ENCODE measurements at places on chromosomes 7 and 10. TPM values are rescaled to one million over a fixed set of nuclear protein-coding genes. Genes with fewer than 3 reads are reported as not detected.

- no peak for DNase-seq
Measured at GRCh38 chr10:99285881-99286280, 43.3 kb upstream of the CNNM1 start.

DNA sequence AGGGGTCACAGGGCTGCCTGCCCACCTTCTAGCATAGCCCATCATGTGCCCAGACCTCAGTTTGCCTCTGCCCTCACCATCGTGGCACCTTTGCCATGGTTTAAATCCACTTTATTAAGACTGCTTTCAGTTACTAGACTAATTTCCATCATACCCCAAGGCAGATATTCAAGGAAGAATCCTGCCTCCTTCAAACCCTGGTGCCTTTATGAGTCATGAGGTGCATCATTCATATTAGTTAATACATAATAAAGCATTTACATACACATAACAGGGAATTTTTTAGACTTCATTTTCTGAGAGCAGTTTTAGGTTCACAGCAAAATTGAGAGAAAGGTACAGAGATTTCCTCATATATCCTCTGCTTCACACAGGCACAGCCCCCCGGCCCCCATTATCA is 62.8 kb downstream of the CXCL12 start:
- DNase-seq, result no peak

GRCh38 chr10:111204838-111205237 is 128.0 kb downstream of the ADRA2A start:
- DNase-seq, result no peak

DNA sequence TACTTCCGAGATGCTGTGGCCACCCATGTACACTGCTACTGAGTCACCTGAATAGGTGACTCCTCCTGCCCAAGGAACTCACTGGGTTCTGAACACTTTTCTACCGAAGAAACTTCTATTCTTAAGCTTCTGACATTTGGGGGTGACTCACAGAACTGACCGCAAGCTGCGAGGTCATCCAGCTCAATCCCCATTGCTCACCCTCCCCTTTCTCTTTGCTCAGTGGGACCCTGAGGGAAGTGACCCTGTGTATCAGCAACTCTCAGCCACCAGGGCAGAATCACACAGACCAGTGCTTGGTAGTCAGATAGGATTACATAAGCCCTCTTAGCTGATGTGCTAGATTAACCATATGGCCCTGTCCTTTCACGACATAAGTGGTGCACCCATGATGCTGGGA is 46.3 kb downstream of the INSYN2A start:
- peak; percentile 28 for DNase-seq

- DNase-seq, result no peak
Measured at GRCh38 chr10:95334805-95335144, 44.0 kb upstream of the PDLIM1 start.

GRCh38 chr7:80334196-80334595 is 177.7 kb downstream of the GNAT3 start:
- DNase-seq, result no peak

GRCh38 chr7:37342688-37343471 is 105.8 kb downstream of the ELMO1 start:
- peak; percentile 75 for DNase-seq

GRCh38 chr10:79349766-79350406 is 2.6 kb downstream of the PPIF start:
- DNase-seq, result no peak

DNA sequence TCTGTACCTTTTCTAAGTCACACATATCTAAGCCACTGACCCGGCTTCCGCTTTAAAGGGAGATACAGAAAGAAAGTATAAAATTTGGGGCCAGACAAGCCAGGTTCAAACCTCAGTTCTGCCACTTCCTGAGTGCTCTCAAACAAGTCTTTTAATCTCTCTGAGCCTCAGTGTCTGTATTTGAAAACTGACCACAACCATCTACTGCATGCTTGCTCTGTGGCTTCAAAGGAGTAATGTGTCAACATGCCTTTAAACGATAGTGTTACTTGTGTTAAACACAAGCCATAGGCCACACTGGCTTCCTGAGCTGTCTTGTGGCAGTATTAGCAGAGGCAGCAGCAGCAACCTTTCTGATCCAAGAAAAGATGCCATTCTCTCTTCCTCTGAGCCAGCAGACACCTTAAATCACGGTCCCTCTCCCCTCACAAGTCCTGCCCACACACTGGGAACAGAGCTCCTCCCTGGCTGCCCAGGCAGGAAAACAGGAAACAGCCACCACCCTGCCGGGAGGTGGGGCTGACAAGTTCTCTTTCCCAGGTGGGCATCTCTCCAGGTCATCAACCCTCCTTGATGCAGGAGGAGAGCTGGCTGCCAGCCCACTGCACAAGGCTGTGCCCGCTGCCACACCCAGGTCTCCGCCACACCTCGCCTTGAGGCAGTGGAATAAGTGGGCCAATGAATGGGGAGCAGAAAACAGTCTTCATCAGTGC is 10.7 kb downstream of the HIP1 start:
- DNase-seq, result peak; percentile 84

DNA sequence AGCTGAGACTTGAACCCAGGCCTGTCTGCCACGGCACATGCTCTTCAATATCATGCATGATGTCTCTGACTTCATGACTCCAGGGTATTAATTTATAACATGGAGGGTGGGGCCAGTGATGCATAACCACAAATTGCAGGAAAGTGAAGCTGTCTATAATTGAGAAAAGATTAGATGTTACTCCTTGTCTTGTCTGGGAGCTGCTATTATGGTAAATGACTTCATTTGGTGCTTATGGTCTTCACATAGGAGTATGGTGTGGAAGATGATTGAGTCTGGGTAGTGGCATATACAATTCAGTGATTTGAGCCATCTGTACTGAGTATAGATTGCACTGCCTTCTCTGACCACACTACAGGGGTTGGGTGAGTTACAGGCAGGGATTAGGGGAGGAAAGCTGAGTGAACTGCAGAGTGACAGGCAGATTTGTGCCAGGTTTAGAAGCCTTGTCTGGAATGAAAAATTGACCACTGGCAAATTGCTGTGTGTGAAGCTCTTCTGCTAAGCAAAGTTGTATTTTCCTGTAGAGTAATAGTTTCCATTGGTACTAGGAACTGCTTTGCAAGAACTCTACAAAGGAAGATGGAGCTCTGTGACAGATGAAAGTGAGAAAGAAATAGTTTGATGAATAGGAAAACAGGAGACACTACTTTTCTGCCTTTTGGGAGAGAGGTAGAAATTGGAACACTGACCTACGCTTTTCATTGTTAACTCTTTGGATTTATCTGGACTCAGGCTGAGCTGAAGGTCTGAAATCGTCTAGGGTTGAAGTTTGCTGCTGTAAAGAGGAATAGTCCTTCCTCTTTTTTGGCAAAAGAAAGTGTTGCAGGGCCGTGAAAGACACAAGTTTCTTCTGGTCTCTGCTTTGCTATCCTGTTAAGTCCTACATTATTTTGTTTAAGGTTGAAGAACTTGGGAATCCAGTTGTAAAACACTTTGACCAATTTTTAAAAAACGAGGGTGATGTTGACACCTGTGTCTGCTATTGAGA is 2.7 kb downstream of the SND1 start:
- no peak for DNase-seq

GRCh38 chr7:44466300-44467216 is 23.9 kb downstream of the NUDCD3 start:
- DNase-seq, result no peak

- peak; percentile 37 for DNase-seq
Measured at GRCh38 chr10:84267503-84268126, 22.8 kb downstream of the RGR start.

DNA sequence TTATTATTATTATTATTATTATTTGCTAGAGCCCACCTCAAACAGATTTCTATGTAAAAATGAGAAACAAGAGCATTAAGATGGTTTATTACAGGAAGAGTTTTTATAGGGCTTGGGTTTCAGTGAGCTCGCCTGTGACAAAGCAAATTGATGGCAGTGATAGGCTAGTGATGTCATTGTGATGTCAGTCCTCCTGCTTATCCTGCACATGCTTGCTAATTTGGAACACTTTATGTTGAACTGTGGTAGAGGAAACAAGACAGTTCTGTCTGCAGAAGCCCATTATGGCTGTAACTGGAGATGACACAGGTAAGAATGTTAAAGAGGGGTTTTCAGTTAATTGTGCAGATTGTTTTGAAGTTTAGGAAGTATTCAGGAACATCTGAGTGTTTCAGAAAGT is 68.3 kb downstream of the CREM start:
- peak; percentile 22 for DNase-seq

- DNase-seq, result no peak
Measured at GRCh38 chr10:132493246-132493755, 44.3 kb upstream of the INPP5A start.

GRCh38 chr7:131517218-131517923 is 39.1 kb downstream of the PODXL start:
- DNase-seq, result no peak

- no peak for DNase-seq
Measured at GRCh38 chr10:101357958-101358357, 4.0 kb downstream of the BTRC start.

GRCh38 chr10:9158675-9159074 is 1104.2 kb downstream of the GATA3 start:
- no peak for DNase-seq

DNA sequence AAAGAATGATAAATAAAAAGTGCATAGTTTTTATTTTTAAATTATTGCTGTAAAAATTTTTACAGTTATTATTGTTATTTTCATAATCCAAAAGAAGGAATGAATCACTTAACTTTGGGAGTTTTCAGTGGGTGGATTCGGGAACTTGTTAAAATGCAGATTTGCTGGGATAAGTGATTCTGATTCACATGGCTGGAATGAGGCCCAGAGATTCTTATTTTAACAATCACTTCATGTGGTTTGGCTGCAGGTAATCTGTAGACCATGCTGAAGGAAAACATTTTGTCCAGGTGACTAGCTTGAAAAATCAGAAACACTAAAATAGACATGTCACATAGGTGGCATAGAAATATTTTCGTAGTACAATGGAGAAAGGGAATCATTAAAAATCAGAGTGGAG is 13.9 kb downstream of the CROT start:
- DNase-seq, result no peak

DNA sequence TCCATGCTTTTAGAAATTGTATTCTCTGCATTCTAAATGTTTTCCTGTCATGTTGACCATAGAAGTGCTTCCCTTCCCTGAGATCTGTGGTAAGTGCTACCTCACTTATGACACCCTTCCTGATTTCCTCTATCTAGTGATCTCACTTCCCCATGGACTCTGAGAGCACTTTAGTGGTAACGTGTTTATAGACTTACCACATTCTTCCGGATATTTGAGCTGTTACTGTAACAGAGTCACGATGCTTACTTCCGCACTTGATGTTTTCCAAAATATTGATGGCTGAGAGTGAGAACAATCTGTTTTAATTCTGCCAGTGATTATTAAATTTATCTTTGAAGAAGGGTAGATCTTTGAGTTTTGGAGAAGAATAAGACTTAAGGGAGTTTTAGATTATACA is 60.1 kb upstream of the NAMPT start:
- peak; percentile 90 for DNase-seq

DNA sequence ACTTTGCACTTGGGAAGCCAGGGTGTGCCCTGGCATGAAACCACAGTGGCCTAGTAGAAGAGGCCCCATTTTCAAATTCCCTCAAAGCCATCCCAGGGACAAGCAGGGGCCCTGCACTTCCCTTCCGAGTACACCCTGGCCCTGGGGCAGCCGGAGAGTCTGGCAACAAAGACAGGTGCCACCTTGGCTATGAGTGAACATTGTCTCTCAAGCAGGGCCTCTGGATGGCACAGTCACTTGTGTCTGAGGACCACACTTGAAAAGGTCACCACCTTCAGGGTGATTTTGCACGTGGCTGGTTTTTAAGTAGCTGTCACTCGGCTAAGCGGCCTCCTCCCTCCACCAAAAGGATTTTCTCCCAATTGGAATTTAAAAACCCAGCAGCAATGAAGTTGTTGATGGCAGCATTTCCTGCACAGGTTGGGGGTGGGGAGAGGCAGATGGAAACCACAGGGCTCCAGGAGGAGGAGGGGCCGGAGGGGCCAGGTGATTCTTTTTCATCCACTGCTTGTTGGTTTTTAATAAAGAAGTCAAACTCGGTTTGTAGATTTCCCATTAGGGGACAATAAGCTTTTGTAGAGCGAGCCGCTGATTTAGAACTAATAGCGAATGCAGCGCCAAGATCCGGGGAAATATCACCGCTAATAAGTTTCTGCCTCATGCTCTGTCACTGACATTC is 33.9 kb downstream of the C10orf105 start:
- DNase-seq, result no peak

- no peak for DNase-seq
Measured at GRCh38 chr7:1314021-1314907, 81.6 kb downstream of the UNCX start.

- DNase-seq, result no peak
Measured at GRCh38 chr10:11716686-11717085, 25.5 kb upstream of the ECHDC3 start.

DNA sequence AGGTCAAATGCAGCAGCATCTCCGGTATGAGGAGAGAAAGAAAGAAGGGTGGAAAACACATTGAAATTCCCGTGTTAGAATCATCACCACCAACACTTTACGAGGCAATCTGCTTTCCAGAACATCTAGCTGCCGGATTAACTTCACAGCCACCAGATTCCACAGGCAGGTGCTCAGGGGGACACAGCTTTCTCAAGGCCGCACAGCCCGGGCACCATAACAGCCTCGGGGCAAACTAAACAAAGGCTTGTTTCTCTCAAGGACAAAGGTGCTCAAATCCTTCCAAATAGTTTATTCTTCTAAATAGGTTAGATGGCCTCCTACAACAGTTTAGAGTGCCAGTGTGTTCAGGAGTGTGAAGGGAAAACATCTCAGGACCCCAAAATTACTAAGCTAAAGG is 156.3 kb downstream of the DIP2C start:
- DNase-seq, result no peak

- no peak for DNase-seq
Measured at GRCh38 chr7:155979566-155979965, 167.3 kb upstream of the SHH start.

DNA sequence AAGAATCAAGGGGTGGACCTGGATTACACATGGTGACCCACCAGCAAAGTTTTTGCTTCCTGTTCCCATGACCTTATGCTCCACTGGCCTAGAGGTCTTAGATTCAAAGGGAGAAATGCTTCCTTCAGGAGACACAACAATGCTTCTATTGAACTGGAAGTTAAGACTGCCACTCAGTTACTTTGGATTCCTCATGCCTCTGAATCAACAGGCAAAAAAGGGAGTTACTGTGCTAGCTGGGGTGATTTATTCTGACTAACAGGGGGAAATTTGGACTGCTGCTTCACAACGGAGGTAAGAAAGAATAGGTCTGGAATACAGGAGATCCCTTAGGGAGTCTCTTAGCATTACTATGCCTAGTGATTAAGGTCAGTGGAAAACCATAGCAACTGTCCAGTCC is 10.3 kb downstream of the TMEM229A start:
- DNase-seq, result no peak

- peak; percentile 72 for DNase-seq
Measured at GRCh38 chr10:110326351-110327032, 21.8 kb upstream of the SMNDC1 start.

NUTM2A gene
- total RNA-seq, result 0.37 TPM

ZNF365 gene
- total RNA-seq, result 2.6 TPM

GPER1 gene
- 1.5 TPM for total RNA-seq

PLAC9 gene
- not detected for total RNA-seq

TRIL gene
- total RNA-seq, result not detected

RBP4 gene
- total RNA-seq, result 0.56 TPM

BBIP1 gene
- 43.3 TPM for total RNA-seq

EBF3 gene
- 0.33 TPM for total RNA-seq

PNLIPRP1 gene
- not detected for total RNA-seq

CDC14C gene
- 0.06 TPM for total RNA-seq

CYP2C9 gene
- total RNA-seq, result not detected

HOXA11 gene
- total RNA-seq, result 0.52 TPM

PDK4 gene
- 1.0 TPM for total RNA-seq

HERPUD2 gene
- 19.2 TPM for total RNA-seq

KEL gene
- 0.21 TPM for total RNA-seq

HOXA10 gene
- total RNA-seq, result 6.1 TPM

All from H4 (cell line).